Endothelial cell of umbilical vein (primary cell): ENCODE measurements at places on chromosomes 3 and 15. TPM values are rescaled to one million over a fixed set of nuclear protein-coding genes. Genes with fewer than 3 reads are reported as not detected.

FBXO40 gene
- total RNA-seq = not detected in 2 replicates

ARL14 gene
- total RNA-seq = not detected in 2 replicates

RHCG gene
- total RNA-seq = not detected in 2 replicates

MKRN2OS gene
- total RNA-seq = not detected in 2 replicates

NUP210 gene
- 0.84 and 1.4 TPM in 2 replicates for total RNA-seq

TMIE gene
- 0.18 and 0.27 TPM in 2 replicates for total RNA-seq

SEMA7A gene
- total RNA-seq = 1.3 and 1.7 TPM in 2 replicates

FOXB1 gene
- not detected in 2 replicates for total RNA-seq

FYTTD1 gene
- total RNA-seq = 52.3 and 59.3 TPM in 2 replicates

GUCA1C gene
- not detected in 2 replicates for total RNA-seq

DPPA2 gene
- total RNA-seq = not detected in 2 replicates

STRA6 gene
- total RNA-seq = not detected in 2 replicates

GRCh38 chr3:47024932-47025331 is 45.5 kb downstream of the NBEAL2 start:
- no peak for DNase-seq

DNA sequence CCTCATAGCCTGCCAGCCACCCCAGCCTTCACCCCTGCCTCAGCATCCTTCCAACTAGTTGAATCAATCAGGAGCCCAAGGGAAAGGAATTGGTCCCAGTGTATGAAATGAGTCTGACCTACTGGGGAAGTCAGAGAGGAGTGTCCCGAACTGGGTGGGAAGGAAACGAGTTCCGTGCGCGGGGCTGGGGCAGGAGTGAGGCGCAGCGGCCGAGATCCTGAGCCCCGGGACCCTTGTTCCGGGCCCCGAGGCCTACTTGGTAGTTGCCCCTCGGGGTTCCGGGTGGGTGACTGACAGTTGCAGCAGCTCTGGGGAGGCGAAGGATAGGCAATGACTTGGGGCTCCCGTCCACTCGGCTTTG is 1.1 kb upstream of the PLCL2 start:
- no peak for DNase-seq

DNA sequence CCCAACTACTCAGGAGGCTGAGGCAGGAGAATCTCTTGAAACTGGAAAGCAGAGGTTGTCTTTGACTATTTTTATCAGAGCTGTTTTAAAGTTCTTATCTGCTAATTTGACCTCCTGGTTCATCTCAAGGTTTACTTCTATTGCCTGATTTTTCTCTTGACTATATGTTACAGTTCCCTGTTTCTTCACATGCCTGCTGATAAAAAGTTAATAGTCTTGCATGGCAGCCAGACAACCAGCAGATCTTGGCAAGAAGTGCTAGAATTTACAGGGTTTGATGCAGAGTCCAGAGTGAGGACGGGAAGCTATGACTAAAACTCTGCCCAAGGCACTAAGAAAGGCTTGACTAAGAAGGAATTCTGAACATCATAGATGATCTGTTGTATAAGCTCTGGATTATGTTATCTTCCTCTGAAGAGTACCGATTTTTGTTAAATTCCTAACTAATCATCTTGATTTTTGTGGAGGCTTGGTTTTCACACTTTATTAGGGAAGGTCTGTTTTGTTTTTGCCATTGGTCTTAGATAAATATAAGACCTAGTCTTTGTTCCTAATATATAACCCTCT is 85.9 kb downstream of the CHSY1 start:
- DNase-seq = no peak

- DNase-seq = no peak
Measured at GRCh38 chr3:102125197-102125993, 276.1 kb downstream of the NFKBIZ start.

DNA sequence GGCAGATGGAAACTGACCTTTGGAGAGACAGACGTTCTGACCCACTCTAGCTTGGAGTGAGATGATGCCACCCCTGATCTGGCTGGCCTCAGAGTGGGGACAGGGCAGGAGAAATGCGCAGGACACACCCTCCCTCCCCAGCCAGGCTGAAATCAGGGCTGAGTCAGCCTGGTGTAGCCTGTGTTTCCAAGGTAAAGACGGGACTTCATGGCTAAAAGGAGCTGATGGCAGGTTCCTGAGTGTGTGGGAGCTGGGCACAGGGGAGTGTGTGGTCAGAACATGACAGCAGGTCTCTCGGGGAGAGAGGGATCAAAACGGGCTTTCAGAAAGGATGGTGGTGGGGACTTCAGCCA is 14.6 kb upstream of the POLG start:
- DNase-seq = no peak

GRCh38 chr15:87716422-87716821 is 540.1 kb downstream of the NTRK3 start:
- DNase-seq = no peak

GRCh38 chr15:47661661-47662180 is 55.6 kb upstream of the SEMA6D start:
- DNase-seq = no peak

DNA sequence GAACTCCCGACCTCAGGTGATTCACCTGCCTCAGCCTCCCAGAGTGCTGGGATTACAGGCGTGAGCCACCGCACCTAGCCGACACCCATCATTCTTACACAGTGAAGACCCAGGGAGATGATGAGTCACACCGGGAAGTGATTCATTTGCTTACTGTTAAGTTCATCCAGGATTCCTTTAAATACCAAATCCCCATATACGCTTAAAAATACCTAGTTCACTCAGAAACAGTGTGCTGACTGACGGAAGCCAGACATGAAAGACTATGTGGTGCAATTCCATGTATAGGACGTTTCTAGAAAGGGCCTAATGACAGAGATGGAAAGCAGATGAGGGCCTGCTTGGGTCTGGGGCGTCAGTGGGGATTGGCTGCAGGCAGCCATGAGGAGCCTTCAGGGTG is 75.2 kb downstream of the APBA2 start:
- peak; percentile 20 for DNase-seq

- no peak for DNase-seq
Measured at GRCh38 chr3:122103821-122104514, 48.8 kb downstream of the CD86 start.

DNA sequence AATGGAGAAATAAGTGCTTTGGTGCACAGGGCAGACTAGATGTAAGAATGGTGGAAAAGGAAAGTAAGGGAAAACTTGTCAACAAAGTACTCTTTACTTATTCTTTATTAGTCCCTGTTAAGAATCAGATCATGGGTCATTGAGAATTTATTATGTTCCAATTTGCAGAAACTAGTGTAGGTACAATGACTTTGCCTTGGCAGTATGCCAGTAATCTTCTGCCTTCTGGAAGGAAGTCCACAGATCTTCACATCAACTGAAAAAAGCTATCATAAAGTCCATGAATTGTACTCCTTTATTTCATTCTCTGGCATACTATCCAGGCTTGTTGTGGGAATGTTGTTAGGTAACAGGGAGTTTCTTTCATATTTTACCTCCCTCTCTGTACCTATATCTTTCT is 88.2 kb upstream of the FLNB start:
- no peak for DNase-seq

- DNase-seq = no peak
Measured at GRCh38 chr3:189799366-189799765, 168.2 kb downstream of the TP63 start.

DNA sequence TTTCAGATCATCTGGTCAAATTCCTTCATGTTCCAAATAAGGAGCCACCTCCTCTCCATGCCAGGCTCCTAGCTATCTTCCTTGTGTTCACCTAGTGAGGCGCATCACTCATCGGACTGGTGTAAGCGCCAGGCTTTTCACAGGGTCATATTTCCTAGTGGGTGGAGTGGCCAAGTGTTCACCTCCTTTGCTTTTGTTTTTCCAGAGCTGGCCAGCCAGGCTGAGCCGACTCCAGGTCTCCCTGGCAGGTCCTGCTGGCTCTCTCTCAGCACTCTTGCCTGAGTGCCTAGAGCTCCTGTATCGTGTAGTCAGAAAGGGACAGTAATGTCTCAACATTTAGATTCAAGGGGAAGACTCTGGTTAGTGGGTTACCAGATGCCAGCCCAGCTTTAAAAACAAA is 31.0 kb downstream of the HEG1 start:
- DNase-seq = peak; percentile 74

DNA sequence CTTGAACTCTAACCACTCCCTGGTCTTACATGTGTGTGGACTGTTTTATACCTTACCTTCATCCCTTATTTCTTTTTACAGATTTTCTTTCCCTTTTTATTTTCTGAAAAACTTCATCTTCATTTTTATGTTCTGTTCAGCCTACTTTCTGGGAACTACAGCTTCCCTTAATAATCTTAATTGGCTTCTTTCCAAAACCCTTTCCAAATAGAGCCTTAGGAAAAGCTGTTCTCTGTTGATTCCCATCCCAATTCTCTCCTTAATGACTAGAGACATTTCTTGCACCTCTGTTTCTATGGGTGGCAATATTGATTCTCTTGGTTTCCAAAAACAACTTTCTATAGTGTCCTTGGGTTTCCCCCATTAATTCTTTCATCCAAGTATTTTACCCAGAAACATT is 134.8 kb downstream of the DUT start:
- no peak for DNase-seq

GRCh38 chr3:186583831-186584230 is 13.3 kb downstream of the DNAJB11 start:
- DNase-seq = no peak

DNA sequence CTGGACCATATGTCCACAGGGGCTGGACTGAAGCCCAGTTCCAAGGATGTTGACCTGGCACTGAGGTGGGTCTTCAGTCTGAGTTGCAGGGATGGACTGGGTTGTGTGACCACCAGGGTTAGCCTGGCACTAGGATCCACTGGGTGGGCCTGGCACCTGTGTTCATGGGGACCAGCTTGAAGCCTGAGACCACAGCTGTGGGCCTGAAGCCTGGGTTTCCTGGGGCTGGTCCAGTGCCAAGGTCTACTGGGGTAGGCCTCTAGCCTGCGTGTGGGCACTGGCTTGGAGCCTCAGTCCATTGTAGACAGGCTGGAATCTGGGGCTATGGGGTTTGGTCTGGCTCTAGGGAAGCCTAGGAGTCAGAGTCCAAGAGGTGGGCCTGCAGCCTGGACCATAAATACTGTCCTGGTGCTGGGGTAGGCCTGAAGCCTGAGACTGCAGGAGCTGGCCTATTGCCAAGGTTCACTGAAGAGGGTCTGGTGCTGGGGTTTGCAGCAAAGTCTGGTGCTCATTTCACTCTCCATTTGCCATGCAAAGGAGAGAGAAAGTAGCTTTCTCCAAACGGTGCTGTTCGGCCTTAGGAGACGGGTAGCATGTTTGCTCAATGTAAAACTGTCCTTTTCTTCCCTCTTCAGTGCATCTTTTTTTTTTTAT is 51.2 kb upstream of the TBC1D5 start:
- DNase-seq = no peak

- DNase-seq = no peak
Measured at GRCh38 chr3:184597829-184598573, 36.4 kb downstream of the EPHB3 start.

DNA sequence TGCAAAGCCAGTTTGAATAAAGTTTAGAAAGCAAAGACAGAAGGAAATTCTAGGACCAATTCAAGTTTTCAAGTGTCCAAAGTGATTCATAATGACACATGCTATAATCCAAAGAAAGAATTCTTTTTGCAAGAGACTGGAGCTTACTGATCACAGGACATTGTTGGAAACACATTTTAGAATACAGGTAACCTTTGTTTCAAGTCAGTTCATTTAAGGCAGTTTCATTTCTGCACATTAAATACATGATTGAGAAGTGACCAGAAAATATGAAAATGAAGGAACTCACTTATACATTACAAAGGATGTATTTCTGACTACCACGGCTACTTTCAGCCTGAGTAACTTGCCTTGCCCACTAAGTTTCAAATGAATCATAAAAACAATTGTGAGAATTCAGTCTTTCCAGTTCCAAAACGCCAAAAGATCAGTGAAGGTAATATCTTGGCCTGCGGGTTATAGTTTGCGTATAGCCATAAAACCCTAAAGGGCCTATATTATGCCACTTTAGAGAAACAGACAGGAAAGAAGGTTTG is 48.7 kb downstream of the PRICKLE2 start:
- DNase-seq = no peak
